Cerebellar nuclear complex (tissue), 1 donor: ENCODE measurements at places on chromosomes 4 and X.

DNA sequence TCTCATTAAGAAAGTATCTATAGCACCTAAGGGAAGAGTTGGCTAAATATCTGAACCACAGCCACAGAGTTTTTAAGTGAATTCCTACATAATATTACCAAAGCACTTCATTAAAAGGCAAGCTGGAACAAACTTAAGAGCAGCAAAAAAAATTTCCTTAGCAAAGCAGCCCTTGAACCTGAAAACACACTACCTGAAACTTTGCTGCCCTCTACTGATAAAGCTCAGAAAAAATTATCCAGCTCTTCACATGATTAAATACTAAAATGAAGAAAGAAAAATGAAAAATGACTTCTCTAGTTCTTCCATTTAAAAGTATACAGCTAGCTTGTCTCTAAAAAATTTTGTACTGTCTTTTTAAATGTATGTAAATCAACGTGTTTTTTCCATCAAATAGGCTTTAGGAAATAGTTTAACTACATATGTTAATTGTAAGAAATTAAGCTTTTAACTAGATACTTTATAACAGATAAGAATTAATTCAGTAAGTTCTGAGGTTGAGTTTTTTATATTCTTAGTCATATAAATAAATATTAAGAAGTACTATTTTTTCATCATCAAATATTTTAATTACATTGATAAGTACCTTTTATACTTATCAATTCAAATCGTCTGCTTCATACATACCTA lies 156.1 kb downstream of the STPG2 start:
- no peak for DNase-seq

GRCh38 chrX:154791467-154791866 lies 13.8 kb downstream of the MPP1 start:
- no peak for DNase-seq

- DNase-seq: no peak
These were observed 27.7 kb downstream of the PAK3 start for GRCh38 chrX:111123606-111124179.

DNA sequence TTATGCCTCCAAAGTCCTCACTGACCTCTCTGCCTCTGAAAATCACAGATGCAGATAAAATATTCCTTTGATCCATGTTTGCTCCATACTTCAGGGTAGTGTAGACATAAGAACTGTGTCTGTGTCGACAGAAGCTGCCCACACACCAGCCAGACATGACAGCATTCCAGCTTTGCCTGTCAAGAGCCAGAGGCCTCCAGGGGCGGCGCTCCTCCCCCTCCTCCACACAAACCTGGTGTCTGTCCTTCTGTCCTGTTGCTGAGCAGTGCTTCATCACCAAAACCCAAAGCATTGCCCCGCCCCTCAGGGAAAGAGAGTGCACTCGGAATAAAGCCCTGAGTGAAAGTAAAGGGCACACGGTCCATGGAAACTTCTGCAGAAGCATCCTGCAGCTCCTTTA lies 379.4 kb downstream of the FBXW7 start:
- no peak for DNase-seq

GRCh38 chr4:160848901-160849760 lies 1314.7 kb downstream of the FSTL5 start:
- DNase-seq: no peak

DNA sequence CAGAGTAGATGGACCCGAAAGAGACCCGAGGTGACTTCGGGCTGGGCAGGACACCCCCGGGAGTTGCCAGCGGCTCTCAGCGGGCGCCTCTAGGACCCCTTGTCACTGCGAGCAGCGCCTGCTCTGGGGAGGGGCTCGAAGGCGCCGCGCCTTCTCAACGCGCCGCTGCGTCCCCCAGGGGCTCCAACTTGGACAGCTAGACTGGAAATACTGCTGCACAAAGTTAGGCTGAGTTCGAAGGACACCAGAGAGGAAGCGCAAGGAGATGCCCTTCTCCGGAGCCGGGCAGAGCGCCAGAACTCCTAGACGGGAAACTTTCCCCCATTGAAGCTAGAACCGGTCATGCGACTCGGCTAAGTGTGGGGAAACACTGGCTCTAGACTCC lies 493 bp upstream of the KCNIP4 start:
- DNase-seq: no peak

DNA sequence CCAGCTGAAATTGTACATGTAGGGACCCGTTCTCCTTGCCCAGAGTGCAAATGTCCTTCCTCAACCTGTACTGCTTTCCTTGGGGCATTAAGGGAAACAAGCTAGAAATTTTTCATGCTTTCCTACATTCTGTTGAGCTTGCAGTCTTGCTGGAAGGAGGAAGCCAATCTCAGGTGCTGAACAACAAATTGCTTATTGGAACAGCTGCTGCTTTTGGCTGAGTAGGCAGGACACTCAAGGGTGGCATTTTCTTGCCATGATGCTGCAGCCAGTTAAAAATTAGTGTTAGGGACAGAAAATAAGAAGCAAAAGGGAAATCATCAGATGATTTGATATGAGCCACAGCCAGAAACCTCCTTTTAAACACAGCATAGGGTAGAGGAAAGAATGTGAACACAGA lies 223.7 kb downstream of the QDPR start:
- no peak for DNase-seq

- DNase-seq: no peak
These were observed 28.6 kb downstream of the MAML3 start for GRCh38 chr4:140125374-140125773.

GRCh38 chr4:110620691-110621327 lies 2.1 kb downstream of the PITX2 start:
- no peak for DNase-seq

DNA sequence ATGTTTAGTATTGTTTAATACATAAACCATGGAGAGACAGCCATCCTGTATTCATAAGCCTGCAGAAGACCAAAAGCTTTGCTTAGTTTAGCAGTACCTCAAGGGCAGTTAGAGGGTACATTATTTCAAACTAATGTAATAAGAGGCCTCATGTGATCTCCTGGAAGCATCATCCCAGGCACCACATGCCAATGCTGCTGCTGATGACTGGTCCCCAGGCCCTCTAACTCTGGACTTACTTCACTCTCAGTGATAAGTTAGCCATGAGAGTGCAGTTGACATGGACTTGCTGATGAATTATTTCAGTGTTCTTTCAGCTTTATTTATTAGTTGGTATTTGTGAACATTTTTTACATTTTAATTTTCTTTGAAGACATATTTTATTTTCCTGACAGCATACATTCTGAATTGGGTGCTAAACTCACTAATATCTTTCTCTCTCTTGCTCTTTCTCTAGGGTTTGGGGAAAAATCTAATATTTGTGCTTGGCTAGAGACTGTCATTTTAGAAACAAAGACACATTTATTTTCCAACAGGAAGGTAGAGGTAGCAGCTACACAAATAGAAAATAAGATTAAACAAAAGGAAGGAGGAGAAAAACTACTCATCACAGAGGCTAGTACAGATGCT lies 207.8 kb downstream of the NPFFR2 start:
- DNase-seq: no peak

DNA sequence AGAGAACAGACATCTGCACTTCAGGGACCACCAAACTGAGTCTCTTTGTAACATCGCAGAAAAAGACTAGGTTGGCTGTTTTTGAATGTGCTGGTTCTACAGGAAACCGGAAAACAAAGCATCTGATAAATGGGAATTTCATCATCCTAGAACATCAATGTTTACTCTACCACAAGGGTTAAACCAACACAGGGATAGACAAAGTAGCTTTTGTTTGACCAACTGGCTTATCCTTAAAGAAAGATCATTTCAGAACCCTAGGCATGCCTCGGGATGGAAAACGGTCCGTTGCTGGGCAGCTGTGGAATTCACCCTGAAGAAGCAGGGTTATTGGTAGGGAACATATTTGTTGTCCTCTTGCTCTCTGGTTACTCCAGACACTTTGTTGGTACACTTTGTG lies 2355.5 kb upstream of the AGA start:
- no peak for DNase-seq
